ENCODE measurements at places on chromosomes 16 and 17. TPM values are rescaled to one million over a fixed set of nuclear protein-coding genes. Genes with fewer than 3 reads are reported as not detected.

The OR1A1 gene
- total RNA-seq = not detected

The C1QTNF8 gene
- total RNA-seq = not detected

The MMP15 gene
- 3.1 TPM for total RNA-seq

The C17orf67 gene
- total RNA-seq = 1.4 TPM

The MT1E gene
- 365 TPM for total RNA-seq

The ODAD4 gene
- total RNA-seq = 0.56 TPM

The CCR7 gene
- total RNA-seq = under 0.01 TPM

The MSL1 gene
- total RNA-seq = 38.9 TPM

The SOST gene
- 20.0 TPM for total RNA-seq

The SLC6A4 gene
- total RNA-seq = 0.77 TPM

The CFAP119 gene
- 2.7 TPM for total RNA-seq

The CCDC154 gene
- total RNA-seq = 1.4 TPM

The PABPN1L gene
- total RNA-seq = not detected

The KRTAP2-1 gene
- not detected for total RNA-seq

The KREMEN2 gene
- total RNA-seq = under 0.01 TPM

The SDR42E2 gene
- not detected for total RNA-seq

The LHX1 gene
- not detected for total RNA-seq

Measured in regular cardiac myocyte (primary cell).